ENCODE measurements at places on chromosomes 3 and 15.

GRCh38 chr3:169771497-169772304 lies 1.5 kb upstream of the MYNN start:
- DNase-seq = peak; percentile 66

DNA sequence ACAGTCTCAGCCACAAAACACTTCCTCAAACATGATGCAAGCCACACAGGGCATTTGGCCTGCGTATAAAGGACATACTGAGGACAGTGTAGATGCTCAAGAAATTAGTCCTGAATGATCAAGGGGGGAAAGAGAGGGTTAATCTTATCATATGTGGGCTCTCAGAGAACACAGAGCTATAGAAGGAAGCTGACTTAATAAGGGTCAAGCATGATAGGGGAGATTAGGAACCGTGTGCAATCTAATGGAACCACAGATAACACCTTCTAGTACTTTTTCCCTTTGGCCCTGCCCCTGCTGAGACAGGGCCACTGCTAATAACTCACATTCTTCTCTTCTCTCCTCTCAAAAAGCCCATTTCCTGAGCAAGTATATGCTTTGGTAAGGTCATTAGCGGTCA lies 114.1 kb upstream of the ADAMTS9 start:
- DNase-seq = no peak

GRCh38 chr3:142929109-142929508 lies 34.4 kb downstream of the PAQR9 start:
- peak; percentile 71 for DNase-seq

- DNase-seq = no peak
Measured at GRCh38 chr3:159832024-159832423, 156.6 kb upstream of the IL12A start.

DNA sequence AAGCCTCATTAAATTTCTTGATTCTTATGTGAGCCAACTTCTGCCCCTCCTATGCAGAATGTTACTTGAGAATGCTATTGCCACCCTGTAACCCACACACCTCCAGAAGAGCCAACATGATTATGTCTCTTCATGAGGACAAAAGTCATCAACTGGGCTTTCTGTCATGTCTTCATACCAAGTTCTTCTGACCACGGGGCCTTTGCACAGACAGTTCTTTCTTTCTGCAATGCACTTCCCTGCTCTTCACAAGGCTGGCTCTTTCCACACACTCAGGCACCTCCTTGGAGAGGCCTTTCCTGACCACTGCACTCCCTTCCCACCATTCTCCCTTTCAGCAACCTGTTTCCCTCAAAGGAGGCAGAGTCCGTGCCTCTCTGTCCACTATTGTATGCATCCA lies 107.9 kb upstream of the NR2E3 start:
- no peak for DNase-seq

DNA sequence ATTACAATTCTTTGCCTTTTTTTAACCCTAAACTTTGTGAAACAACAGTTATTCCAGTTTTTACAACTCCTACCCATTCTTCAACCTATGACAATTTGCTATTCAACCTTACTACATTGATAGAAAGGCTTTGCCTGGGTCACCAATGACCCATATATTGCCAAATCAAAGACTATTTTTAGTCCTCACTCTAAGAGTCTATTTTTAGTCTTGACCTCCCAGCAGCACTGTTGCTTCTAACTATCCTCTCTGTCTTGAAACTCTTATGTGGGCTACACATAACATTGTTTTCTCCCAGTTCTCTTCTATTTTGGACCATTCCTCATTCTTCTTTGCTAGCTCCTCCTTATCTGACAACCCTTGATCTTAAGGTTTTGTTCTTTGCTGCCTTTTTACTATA lies 71.4 kb downstream of the C3orf80 start:
- no peak for DNase-seq

- no peak for DNase-seq
Measured at GRCh38 chr15:29674661-29675533, 147.4 kb downstream of the TJP1 start.

- peak; percentile 37 for DNase-seq
Measured at GRCh38 chr15:66862940-66863335, 160.9 kb downstream of the SMAD6 start.

- peak; percentile 85 for DNase-seq
Measured at GRCh38 chr15:67117370-67117769, 52.0 kb downstream of the SMAD3 start.

DNA sequence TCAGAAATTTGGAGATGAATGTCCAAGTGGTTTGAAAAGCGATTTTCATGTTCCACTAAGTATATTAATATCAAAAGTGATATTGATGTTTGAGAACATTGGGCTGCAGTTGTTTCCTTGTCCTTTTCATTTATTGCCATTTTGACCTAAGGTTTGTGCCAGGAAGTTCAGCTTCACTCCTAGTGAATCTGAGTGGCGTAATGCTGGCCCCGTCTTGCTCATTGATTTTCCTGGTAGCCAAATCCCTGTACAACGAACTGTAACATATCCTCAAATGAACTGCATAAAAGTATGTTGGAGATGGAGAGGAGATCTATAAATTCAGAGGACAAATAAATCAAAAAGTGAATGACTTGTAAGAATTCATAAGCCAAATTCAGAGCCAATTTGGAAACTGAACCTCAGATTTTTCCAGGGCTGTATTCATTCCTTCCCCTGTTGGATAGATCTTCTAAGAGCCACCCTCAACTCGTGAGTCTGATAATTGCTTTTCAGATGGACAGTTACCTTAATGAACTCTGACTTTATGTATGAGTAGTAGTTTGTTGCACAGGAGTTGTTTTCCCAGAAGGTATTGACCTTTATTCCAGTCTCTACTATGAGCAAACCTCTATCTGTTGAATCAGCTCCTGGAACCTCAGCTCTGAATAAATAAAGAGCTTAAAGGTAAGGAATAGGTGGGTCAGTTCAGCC lies 72.8 kb downstream of the ITPR1 start:
- DNase-seq = no peak

- no peak for DNase-seq
Measured at GRCh38 chr3:194079702-194080172, 56.2 kb upstream of the HES1 start.

DNA sequence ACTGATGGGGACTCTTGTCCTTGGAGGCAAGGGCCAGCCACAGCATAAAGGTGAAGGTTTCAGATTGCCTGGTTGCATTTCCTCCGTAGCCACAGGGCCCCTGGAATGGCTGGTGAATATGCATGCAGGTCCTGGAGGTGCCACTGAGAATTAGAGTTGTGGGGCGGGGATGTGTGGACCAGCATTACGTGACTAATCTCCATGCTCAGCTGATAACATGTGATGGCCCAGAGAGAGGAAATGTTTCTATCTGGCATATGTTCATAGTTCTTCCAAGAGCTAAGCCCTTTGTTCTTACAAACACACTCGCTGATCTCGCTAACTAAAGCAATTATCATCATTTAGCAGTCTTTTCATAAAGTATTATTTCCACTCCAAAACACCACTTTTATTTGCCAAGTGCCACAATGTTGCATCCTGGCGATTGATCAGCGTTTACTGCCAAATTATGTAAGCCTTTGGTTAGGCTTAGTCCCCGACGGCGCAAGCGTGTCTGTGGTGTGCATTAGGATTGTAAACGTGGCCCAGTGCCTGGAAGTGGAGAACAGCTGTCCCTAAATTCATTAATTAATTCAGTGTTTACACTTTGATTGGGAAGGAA lies 55.9 kb downstream of the CGNL1 start:
- DNase-seq = no peak

DNA sequence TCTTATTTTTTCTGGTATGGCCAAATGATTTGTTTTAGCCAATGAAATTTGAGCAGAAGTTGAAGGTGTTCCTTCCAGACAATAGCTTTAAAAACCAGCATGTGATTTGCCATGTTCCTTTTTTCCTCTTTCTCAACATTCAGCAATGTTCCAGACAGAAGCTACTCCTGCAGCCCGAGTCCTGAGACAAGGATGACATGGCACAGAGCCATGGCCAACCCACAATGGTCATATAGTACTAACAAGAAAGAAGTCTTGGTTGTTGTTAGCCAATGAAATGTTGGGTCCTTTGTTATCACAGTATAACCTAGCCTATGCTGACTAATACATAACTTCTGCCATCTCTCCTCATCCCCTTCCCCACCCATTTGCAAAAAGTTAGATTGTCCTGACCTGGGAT lies 211.1 kb upstream of the STT3B start:
- DNase-seq = no peak

- no peak for DNase-seq
Measured at GRCh38 chr3:71075494-71075893, 508.0 kb downstream of the FOXP1 start.

GRCh38 chr3:126553284-126554084 lies 5.2 kb downstream of the C3orf22 start:
- DNase-seq = no peak

DNA sequence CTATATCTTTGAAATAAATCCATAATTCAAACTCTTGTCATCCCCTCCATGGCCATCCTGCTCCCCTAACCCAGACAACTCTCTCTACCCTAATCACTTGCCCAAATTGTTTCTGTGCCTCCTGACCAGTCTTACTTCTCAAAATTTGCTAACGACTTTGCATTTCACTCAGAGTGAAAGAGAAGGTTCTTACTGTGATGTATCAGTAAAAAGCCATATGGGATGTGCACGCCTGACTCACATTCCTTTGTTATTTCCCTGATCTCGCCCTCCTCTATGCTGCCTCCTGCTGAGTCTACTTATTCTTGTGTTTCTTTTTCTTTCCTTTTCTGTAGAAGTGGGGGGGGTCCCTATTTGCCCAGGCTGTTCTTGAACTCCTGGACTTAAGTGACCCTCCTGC lies 487.2 kb upstream of the FRG2C start:
- no peak for DNase-seq

DNA sequence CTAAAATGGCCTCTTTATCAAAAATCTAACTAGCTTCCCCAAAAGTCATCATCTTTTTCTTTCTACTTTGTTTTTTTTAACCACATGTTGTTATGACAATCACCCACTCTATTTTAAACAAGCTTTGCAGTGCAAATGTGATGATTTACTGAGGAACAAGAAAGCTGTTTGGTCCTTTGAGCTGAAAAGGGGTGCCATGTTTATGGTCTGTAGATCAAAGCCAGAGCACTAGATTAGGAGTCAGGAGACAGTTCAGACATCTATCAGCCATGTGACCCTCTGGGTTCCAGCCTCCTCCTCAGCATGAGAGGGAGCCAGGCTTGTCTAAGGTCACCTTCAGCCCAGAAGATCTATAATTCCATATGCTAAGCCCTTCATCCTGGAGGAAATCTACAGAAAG lies 65.9 kb downstream of the RPL22L1 start:
- no peak for DNase-seq

DNA sequence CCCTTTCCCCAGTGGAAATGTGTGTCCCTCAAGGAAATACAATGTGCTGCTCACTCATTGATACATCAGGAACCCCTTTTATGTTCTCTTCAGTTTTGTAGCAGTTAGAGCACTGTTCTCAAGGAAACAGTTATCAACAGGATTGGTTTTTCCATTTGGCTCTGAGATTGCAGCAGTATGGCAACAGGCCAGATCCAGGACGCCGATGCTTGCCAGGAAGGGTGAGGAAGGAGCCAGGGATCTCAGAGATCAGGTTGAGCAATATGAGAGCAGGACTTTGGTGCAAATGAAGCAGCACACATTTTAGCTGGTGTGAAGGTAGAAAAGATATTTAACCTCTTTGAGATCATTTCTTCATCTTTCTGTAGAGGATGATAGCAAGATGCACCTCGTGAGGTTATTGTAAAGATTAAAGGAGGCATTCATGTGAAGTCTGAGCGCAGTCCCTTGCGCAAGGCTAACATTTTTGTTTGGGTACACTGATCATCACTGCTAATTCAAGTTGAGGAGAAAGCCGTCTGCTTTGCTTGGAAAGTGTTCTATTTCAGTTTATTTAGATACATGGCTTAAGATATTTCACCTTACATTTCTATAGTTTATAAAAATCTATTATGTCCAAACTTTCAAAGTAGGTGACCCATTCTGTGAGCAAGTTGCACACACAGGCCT lies 68.5 kb downstream of the KCNH8 start:
- no peak for DNase-seq

- DNase-seq = peak; percentile 51
Measured at GRCh38 chr3:69370156-69370883, 15.6 kb downstream of the FRMD4B start.

GRCh38 chr3:80278056-80278455 lies 510.3 kb upstream of the ROBO1 start:
- DNase-seq = no peak

DNA sequence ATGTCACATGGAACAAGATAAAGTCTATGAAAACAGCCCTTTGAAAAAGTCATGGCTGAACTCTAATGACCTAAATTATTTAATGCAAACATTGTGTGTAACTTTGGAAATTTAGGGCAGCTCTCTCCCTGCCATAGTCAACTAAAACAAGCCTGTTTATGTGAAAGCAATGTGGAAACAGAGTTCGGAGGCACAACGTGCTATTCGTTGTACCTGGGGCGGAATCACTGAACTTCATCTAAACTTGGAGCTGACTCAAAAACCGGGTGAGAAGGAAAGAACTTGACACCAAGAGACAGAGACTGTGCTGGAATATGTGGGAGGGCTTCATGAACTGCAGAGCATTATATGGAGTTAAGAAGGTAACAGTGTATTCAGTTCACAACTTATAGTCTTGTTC lies 764.9 kb upstream of the GOLIM4 start:
- no peak for DNase-seq

DNA sequence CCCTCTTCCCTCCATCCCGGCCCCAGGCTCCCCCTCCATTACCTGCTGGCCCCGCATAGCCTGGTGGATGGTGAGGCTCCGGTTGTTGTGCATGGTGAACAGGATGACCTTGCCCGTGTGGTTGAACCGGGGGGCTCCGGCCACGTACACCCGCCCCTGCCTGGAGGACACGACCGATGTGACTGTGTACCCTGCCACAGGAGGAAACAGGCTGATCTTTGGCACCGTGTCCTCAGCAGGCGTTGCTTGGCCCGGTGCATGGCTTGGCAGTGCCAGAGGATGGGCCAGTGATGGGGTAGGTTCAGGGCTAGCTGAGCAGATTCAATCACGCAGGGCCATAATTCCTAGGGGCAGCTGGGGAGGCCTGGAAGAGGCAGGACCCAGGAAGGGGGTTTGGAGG lies 58.1 kb downstream of the FEM1B start:
- DNase-seq = no peak

DNA sequence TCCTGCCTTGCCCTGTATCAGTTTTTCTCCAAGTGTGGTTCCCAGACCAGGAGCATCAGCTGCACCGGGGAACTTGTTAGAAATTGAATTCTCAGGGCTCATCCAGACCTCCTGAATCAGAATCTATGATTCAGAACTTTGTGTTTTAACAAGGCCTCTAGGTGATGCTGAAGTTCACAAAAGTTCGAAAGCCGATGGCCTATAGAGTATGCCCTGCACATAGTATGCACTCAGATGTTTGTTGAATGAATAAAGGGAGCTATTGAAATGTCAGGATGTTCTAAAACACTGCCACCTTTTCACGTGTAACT lies 664 bp upstream of the LARP6 start:
- no peak for DNase-seq

Measured in inflammatory macrophage treated with lipopolysaccharide for 1 hour (primary cell).